ENCODE measurements at places on chromosomes 6 and 20.

DNA sequence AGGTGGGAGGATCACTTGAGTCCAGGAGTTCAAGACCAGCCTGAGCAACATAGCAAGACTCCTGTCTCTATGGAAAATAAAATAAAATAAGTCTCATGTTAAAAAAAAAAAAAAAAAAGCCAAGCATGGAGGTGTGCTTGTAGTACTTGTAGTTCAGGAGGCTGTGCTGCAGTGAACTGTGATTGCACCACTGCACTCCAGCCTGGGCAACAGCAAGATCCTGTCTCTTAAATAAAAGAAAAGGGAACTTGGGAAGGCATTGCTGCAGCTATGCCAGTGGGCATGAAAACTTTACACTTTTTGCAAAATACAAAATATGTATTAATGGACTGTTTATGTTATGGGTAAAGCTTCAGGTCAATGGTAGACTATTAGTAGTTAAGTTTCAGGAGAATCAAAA is 37.5 kb upstream of the REV3L start:
- DNase-seq, result peak; percentile 28

DNA sequence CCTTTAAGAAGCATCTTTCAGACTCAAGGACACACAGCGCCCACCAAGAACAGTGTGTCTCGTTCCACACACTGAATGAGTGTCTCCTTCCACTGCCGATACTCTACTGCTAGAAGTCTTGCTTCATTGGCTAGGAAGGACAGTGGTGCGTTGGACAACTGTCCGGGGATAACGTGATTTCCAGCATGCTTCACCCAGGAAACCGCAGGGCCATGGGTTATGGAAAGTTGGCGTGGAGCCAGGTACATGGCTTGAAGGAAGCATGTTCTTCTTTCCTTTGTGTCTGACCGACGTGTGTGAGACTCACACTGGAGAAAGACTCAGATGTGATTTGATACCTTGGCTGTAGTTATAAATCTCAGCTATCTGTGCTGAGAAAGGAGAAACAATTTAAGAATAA is 73.2 kb downstream of the SMOC2 start:
- DNase-seq, result no peak

- no peak for DNase-seq
Observed at GRCh38 chr6:150622476-150622875, 22.8 kb downstream of the PLEKHG1 start.

DNA sequence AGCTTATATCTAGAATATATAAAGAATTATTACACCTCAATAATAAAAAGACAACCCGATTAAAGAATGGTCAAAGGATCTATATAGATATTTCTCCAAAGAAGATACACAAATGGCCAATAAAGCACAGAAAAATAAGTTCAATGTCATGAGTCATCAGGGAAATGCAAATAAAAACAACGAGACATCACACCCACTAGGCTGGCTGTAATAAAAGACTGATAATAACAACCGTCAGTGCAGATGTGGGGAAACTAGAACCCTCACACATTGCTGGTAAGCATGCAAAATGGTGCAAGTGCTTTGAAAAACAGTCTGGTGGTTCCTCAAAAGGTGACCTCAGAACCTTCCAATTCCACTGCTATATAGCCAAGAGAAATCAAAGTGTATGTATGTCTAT is 33.0 kb downstream of the TBX18 start:
- no peak for DNase-seq

DNA sequence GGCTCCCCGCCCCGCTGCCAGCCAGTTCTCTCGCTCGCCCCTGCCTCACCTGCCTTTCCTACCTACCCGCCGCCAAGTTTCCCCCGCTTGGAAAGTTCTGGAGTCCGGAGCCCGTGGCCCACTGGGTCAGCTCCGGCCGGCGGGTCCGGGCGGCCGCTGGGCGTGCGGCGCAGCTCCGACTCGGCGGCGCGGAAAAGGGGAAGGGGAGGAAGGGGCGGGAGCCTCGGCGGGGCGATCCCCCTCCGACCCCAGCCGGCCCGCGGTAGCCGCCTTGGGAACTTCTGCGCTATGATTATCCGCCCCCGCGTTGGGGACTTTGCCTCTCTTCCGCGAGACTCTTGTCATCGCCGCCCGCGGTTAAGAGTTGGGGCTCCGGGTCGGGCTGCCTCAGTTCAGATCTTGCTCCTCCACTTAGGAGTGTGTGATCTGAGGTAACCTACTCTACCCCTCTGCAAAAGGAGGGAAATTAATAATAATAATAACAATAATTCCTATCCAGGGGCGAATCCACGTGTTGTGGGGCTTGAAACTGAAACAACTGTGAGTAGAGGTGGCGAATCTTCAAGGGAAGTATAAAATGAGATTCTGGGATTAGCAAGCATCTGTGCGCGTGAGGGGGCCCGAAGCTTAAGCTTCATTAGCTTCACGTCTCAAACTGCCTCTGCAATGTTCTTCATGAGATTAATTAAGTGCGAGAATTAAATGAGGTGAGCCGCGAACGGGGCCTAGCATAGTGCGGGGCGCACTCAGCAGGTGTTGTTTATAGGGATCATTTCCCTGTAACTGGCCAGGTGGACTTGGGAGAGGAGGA is 30.8 kb downstream of the SF3B5 start:
- peak; percentile 80 for DNase-seq

DNA sequence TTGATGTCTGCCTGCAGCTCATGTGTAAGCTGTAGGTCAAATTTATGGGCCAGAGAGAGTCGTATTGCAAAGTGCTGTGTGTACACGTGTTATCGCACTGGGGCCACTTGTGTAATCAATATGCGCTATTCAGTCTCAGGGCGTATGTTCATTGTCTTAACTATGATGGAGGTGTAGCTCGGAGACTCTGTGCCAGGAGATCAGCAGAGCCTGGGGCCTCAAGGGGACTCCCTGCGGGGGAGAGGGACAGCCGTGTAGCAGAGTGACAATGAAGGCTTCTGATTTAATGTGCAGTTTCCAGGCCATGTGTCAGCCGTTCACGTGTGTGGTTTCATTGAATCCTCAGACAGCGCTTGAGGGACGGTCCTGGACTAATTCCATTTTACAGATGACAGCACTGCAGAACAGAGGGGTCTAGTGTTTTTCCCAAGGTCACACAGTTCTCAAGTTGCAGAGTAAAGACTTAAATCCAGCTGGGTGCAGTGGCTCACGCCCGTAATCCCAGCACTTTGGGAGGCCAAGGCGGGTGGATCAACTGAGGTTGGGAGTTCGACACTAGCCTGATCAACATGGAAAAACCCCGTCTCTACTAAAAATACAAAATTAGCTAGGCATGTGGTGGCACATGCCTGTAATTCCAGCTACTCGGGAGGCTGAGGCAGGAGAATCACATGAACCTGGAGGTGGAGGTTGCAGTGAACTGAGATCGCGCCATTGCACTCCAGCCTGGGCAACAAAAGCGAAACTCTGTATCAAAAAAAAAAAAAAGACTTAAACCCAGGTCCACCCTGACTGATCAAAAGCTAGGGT is 242.5 kb downstream of the PREX1 start:
- no peak for DNase-seq

GRCh38 chr20:10415013-10415650 is 18.9 kb downstream of the MKKS start:
- DNase-seq, result no peak

- no peak for DNase-seq
Observed at GRCh38 chr6:28586962-28587745, 61.5 kb downstream of the GPX5 start.

Measured in suppressor macrophage (primary cell).